ENCODE measurements at places on chromosomes 6 and 20.

DNA sequence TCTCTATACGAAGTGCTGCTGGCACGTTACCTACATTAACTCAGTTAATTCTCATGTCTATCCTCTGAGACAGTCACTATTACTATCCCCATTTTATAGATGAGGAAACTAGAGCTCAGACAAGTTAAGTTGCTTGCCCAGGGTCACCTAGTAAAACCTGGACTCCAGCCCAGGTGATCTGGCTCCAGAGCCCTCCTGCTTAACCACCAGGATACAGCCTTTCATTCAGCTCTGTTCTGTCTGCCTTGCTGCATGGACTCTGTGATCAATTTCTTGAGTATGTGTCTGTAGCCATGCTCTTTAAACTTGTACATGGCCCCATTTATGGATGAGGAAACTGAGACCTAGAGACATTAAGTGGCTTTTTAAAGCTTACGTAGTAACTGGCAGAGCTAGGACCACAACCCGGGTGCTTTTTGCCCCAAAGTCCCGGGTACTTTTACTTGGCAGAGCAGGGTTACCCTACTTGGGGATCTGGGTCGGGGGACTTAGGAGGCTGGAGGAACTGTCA is 4.7 kb downstream of the CDKN1A start:
- DNase-seq = no peak

- DNase-seq = no peak
Observed at GRCh38 chr20:40591119-40591518, 97.9 kb downstream of the MAFB start.

- DNase-seq = no peak
Observed at GRCh38 chr6:87653074-87653962, 48.7 kb downstream of the AKIRIN2 start.

DNA sequence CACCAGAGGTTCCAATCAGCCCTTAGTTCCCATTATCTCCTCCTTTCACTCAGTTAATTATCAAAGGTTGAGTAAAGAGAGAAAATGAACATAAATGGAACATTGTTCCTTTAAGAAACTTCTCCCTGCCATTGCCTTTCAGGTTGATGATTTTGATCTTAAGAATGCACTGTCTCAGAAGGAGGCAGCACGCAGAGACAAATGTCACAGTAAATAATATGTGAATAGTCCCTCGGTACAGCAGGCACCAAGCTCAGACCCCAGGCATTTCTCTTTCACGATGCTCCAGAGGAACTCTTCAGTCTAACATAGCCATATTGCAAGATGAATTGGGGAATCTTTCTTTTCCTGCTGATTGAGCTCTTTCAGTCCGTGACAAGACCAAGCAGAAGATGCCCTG is 435.3 kb upstream of the SPTLC3 start:
- no peak for DNase-seq

DNA sequence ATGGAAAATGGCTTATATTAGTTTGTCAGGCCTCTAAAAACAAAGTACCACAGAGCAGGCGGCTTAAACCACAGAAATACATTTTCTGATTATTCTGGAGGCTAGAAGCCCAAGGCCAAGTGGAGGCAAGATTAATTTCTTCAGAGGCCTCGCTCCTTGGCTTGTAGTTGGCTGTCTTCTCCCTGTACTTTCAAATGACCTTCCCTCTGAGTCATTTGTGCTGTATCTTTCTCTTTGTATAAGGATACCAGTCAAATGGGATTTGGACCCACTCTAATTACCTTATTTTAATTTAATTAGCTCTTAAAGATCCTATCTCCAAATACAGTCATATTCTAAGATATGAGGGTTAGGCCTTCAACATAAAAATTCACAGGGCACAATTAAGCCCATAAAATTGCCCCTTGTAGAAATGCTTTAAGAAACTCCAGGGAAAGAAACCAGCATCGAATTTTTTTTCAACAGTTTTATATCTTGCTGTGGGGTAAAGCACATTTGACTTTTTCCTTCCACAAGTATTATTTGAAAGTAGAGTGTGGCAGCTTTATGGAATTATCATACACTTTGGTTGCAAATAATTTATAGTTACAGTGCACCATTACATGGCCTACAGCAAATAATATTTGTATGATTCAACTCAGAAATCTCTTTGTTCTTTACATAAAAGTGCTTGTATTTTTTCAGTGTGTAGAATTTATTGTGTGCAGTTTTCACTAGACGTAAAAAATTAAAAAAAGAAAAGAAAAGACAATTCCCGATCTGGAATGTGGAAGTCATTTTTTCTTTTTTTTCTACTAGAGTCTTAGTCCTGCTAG is 706.1 kb downstream of the KIF16B start:
- DNase-seq = no peak

DNA sequence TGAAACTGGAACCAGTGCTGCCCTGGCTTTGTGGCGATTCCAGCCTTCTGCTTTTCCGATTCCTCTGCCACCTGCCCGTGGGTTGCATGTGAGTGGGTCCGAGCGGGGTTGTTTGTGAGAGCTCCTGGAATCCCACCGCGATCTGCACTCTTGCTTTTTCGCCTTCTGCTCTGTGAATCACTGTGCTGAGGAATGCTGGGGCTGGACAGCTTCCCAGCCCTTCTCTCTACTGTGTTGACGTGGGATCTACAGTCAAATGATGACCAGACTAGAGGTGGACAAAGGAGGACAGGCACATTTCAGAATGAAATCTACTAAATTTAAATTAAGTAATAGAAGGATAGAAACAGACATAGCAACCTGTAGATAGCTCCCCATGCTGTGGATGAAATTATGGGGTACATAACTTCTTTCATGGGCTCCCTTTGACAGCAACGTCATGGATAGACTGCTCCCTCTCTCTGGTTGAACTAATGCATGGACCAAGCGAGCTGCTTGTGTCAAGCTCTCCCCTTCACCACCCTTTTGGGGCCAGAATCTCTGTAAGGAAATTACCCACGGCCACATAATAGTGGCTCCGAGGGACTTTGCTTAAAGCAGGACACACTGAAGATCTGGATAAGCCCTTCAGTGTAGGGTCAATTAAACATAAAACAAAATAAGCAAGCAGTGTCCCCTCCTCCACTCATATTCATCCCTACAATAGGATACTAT is 2.0 kb downstream of the FNDC1 start:
- no peak for DNase-seq

- no peak for DNase-seq
Observed at GRCh38 chr6:72646604-72647485, 25.0 kb downstream of the KCNQ5 start.

- DNase-seq = no peak
Observed at GRCh38 chr20:60126975-60127374, 168.8 kb downstream of the CDH26 start.

GRCh38 chr6:129359811-129360681 is 349.9 kb downstream of the ARHGAP18 start:
- no peak for DNase-seq

GRCh38 chr20:25338112-25339023 is 52.3 kb downstream of the ABHD12 start:
- no peak for DNase-seq

All from breast epithelium (tissue), 4 donors.